Astrocyte of the cerebellum (primary cell): ENCODE measurements at places on chromosomes 4 and X.

DNA sequence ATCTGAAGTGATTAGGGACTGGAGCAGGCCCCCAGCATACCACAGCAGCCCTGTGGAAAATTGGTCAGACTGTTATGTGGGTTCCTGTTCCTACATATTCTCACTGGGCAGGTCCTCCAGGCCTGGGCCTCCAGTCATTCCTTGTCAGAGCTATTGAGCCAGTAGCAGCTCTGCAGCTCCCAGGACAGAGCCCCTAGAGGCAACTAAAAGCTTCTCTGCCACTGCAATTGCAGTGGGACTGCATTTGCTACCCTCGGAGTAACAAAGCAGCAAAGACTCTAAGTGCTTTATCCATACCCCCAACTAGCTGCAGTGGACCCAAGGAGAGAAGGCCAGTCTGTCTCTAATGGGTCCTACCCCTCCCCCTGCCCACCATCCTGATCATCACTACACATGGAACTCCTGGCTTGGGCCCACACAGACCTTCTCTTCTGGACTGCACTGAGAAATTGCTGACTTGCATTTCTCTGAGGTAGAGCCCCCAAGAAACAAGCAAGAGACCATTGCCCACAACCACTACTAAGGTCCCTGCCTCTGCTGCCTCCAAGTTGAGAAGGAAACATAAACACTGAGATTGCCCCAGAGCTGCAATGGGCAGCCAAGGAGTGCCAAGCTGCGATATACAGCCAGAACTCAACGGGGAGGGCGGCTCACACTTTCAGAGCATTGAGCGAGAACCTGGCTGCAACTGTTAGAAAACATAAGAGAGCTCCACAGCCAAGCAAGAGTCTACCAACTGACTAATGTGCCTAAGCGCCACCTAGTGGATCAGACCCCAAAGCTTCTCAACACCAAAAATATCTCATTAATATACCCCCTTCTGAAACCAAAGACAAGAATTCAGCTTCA lies 738.7 kb upstream of the NDST4 start:
- peak; percentile 22 for DNase-seq

- DNase-seq, result no peak
Observed at GRCh38 chr4:76078033-76078613, 3.6 kb downstream of the ART3 start.

DNA sequence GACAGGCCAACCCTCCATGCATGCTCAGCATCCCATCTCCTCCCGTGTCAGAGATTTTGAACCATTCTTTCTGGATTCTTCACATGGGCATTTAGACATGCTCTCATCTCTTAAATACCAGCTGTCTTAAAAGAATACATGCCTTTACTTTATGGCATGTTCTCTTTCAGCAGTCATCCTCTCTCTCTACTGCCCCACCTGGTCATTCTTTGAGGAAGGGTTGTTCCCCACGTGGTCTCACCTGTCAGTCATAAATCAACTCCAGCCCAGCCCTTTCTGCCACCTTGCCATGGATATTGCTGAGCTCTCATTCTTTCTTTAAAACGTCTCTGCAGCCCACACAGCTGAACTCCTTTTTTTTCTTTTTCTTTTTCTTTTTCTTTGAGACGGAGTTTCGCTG lies 111.3 kb downstream of the ARHGAP10 start:
- DNase-seq, result no peak

GRCh38 chr4:117814277-117815246 lies 219.7 kb upstream of the NDST3 start:
- DNase-seq, result no peak

DNA sequence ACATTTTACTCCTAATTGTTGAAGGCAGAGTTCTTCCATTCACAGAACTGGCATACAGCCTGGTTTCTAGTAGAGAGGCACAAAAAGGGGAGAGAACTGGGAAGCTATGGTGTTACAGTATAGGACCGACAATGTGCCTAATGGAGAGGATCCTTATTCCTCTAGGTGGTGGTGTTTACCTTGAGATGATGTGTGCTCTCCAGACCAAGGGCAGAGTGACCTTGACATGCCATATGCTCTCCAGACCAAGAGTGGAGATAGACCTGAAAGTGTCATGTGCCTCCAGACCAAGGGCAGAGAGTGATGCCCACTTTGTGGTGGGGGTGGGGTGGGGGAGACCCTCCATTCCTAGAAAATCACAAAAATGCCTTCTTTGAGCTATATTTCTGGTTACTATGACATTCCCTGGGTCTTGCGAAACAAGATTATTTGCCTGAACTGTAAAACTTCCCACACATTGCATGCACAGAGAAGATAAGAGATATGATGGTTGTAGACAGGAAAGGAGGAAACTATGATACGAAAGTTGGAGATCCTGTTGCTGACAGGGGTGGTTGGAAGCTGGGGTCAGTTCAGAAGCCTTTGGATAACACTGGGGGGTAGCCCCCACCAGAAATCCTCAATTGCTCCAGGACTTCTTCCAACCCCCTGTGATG lies 119.7 kb downstream of the TEX13C start:
- DNase-seq, result no peak

DNA sequence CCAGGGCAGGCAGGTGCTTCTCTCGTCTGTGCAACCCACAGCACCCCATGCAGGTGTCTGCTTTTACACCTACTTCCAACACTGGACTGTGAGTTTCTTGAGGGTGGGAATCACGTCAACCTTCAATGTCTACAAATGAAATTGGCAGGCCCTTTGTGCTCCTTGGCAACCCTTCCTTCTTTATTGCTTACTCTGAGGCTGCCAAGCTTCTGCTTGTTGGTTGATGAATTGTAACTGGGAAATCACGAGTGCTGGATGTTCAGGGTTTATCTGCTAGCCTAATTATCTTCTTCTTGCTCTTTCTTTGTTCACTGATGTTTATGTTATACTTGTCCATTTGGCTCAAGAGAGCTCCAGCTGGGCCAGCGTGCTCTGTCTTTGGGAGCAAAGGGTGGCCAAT lies 2.5 kb upstream of the DGAT2L6 start:
- DNase-seq, result no peak

DNA sequence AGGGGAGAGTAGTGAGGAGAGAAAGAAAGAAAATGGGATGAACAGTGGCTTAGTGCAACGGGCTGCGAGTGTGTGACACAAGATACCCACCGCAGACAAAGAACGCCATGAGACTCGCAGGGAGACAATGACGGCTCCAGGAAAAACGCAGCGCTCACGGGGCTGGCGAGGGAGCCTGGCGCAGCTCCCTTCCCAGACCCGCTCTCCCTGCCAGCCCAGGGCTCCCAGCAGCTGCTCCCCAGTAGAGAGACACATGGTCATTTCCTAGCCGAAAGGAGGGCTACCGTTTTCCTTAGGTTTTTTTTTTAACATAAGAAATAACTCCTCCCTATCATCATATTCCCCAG lies 149.5 kb downstream of the MAML3 start:
- no peak for DNase-seq

DNA sequence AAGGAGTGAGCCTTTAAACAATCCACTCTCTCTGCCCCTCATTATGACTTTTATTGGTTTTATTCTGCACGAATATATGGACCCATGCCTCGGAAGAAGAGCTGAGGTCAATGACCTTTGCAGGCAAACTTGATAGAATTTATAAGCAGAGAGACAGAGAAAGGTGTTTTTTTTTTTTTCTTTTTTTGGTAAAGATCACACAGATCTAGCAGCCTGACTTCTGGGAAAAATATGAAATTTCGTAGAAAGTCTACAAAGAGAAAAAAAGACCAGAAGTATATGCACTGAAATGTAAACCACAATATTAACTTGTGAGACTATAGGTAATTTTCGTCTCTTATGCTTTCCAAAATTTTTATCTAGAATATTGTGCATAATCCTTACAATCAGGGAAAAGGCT lies 61.6 kb downstream of the LEF1 start:
- no peak for DNase-seq

- no peak for DNase-seq
Observed at GRCh38 chr4:77308843-77309242, 151.8 kb downstream of the CCNG2 start.

GRCh38 chr4:83250687-83251446 lies 33.7 kb downstream of the COQ2 start:
- DNase-seq, result no peak

DNA sequence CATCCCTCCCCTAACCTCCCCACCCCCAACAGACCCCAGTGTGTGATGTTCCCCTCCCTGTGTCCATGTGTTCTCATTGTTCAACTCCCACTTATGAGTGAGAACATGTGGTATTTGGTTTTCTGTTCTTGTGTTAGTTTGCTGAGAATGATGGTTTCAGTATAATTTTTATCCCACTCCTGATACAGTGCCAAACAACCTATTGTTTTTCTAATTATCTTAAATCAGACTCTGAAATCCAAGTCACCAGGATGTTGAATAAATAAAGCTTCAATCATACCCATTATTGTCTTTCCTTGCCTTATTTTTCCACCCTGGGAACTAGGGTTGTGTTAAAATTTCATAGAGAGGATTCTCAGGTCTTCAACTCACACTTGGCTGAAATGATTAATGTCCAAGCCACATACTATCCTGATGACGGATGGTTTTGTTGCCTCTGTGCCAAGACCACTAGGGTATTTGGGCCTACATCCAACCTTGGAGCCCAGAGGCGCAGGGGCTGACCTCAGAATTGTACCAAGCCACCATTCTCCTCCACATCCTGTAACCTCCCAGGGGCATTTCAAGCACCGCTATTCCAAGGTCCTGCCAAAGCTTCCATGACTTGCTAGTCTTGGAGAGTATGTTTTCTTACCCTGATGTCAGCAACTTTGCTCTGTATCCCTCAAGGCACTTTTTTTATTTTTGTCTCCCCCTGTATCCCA lies 332.4 kb downstream of the ARHGAP24 start:
- peak; percentile 72 for DNase-seq

DNA sequence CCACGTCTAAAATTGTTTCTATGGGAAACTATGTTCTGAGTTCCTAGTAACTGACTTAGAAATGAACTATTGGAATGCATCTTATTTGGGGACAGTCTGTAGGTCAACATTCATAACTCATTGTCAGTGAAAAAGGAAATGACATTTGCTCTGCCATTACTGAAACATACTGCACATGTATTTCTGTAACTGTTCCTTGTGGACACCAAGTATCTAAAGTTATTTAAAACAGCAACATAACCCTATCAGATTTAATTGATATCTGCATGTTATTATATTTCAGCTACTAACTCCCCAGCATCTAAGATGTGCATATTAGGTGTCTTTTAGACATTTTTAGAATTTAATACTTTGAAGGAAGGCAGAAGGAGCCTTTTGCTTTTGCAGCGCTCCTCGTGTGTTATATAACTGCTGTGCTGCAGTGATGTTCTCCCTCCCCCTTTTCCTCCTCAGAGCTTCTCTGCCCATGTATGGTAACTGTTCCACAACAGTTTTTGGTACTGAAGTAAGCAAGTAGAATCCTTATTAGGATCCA lies 37.2 kb upstream of the TMEM131L start:
- DNase-seq, result no peak

DNA sequence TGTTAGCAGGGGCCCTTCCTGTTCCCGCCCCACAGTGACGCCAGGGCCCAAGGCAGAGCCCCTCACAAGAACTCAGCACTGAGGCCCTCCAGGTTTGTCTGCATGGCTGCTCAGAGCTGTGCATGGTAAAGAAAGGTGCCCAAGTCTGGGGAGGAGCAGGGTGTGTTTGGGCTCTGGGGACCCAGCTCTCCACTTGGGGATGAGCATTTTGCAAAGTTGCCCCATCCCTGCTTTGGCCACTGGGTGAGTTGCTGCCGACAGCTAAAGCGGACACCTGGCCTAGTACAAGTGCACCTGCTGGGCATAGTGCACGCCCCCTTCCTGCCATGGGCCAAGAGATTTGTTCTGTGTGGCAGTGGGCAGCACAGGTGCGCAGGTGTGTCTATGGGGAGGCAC lies 2.0 kb upstream of the MXD4 start:
- DNase-seq, result no peak

DNA sequence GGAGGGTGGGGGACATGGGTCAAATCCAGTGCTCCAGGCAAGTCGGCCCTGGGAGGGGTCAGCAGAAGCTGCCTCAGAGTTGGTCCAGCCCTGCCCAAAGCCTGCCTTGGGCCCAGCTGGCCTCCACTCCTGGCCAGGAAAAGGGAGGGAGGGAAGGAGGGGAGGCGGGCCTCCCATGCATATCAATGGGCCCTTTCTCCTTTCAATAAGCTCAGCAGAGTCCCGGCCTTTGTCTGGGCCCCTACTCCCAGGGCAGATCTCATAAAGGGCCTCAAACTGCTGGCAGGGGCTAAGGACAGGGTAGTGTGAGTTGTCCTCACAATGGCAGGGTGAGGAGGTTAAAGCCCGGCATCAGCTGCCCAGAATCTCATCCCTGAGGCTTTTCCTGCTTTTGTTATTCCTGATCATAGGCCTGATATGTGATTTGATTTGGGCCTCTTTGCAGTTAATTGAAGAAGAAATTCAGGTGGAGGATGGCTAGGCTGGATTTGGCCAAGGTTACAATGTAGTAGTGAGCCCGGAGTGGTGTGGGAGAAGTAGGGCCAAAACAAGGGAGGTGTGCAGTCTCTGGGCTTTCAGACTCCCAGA lies 121.1 kb upstream of the ATP6AP2 start:
- DNase-seq, result no peak

- no peak for DNase-seq
Observed at GRCh38 chr4:871484-871883, 45.6 kb upstream of the CPLX1 start.

DNA sequence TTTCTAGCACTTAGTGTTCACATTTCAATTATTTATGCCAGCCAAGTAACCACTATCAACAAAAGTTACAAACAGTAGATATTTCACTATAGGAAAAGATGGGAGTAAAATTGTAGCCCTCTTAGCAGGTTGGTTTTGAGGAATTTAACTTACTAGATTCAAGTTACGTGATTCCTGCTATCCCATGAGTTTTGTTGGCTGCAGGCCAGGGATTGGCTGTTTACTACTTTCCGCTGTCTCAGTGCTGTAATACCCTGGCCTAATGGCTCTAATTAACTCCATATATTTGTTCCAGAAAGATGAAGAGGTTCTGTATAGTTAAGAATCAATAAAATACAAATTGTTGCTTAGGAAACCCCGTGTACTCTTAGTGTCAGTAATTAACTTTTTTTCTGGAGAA lies 55.5 kb upstream of the MAGED1 start:
- DNase-seq, result peak; percentile 33

DNA sequence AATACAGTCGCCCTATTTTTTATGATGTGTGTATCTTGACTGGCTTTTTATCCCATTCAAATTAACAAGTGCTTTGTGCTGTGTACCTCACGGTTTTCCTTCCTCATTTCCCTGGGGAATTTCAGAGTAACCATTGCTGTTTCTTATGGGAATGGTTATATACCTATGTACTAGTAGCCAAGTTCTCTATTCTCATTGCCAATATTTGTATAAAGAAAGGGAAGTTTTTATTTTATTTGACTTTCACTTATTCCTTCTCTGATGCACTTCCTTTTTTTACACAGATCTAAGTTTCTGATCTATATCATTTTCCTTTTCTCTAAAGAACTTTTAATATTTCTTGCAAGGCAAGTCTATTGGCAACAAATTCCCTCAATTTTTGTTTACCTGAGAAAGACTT lies 181.3 kb downstream of the SOWAHB start:
- DNase-seq, result no peak

GRCh38 chrX:46634577-46634976 lies 61.0 kb downstream of the CHST7 start:
- no peak for DNase-seq

GRCh38 chr4:98068495-98068894 lies 74.8 kb downstream of the STPG2 start:
- DNase-seq, result no peak

- DNase-seq, result no peak
Observed at GRCh38 chrX:139724626-139725025, 16.7 kb upstream of the MCF2 start.

GRCh38 chrX:47179221-47179927 lies 14.3 kb upstream of the UBA1 start:
- DNase-seq, result no peak

GRCh38 chr4:6466756-6467381 lies 5.5 kb downstream of the PPP2R2C start:
- DNase-seq, result no peak

- DNase-seq, result no peak
Observed at GRCh38 chr4:41561244-41561643, 23.3 kb downstream of the LIMCH1 start.
